ENCODE measurements at places on chromosomes 13 and 19.

DNA sequence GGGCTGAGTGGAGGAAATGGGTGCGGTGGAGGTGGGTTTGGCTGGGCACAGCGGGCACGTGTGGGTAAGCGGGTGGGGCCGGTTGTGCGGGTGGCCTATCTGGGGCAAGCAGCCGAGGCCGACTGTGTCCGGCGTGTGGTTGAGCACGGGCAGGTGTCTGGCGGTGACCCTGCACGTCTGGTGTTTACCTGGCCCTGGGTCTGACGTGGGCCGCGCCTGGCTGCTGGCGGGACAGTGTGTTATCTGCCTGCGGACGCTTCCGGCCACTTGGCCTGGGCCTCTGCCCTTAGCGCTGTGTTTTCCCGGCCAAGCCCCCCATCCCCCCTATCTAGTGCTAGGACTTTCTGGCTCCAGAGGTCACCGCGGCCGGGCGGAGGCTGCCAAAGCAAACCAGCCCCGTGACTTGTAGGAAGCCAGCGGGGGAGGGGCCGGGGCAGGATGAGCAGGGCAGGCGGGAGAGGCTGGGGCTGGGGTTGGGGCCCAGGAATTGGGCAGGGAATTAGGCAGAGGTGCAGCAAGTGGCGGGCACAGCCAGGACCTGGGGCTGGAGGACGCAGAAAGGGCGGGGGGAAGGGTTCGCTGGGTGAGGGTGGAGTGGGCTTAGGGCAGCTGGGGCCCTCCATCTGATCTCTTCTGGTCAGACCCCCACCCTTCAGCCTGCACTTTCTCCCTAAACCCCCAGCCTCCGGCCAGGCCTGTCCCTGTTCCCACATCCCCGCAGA lies 534 bp upstream of the HPN start:
- no peak for DNase-seq

GRCh38 chr13:110125613-110126272 lies 181.2 kb downstream of the COL4A1 start:
- DNase-seq: no peak

- DNase-seq: no peak
These were observed 13.5 kb downstream of the DPF1 start for GRCh38 chr19:38210458-38210987.

DNA sequence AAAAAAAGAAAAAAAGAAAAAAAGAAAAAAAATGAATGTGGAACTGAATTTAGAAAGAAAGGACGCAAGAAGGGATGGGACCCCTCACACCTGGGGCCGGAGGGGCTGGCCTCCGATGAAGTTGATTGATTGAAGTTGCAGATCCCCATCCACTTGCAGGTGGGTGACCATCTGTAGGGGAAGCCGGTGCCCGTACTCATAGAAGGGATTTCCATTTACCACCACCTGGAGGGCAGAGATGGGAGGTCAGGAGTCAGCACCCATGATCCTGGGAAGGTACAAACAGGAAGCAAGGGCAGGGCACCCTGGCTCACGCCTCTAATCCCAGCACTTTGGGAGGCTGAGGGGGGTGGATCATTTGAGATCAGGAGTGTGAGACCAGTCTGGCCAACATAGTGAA lies 6.4 kb downstream of the LGALS4 start:
- DNase-seq: no peak

GRCh38 chr19:32404213-32404932 lies 1.2 kb upstream of the DPY19L3 start:
- peak; percentile 16 for DNase-seq

DNA sequence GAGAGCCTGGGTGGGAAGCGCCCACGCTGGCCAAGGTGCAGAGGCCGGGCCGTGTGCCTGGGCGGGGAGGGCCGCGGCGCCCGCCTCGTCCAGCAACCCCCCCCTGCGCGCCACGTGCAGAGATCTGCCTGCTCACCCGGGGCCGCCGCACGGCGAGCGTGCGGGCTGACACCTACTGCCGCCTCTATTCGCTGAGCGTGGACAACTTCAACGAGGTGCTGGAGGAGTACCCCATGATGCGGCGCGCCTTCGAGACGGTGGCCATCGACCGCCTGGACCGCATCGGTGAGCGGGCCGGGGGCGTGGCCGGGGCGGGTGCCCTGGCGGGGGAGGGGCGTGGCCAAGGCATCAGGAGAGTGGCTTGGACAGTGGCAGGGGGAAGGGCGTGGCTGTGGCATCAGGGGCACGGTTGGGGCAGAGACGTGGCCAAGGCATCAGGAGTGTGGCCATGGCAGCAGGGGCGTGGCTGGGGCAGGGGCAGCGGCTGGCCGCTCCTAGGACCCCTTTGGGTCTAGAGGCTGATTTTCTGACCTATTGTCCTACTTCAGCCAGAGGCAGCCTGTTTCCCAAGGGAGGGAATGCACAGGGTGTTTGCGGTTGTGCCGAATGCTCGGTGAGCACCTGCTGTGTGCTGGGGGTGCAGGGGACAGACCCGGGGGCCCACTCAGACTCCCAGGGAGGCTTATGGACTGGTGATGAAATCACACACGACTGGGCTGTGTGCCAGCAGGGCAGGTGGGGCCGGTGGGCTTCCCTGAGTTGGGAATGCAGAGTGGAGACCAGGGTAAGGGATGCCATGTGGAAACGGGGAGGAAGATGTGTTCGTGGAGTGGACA lies 19.4 kb downstream of the POLRMT start:
- no peak for DNase-seq

DNA sequence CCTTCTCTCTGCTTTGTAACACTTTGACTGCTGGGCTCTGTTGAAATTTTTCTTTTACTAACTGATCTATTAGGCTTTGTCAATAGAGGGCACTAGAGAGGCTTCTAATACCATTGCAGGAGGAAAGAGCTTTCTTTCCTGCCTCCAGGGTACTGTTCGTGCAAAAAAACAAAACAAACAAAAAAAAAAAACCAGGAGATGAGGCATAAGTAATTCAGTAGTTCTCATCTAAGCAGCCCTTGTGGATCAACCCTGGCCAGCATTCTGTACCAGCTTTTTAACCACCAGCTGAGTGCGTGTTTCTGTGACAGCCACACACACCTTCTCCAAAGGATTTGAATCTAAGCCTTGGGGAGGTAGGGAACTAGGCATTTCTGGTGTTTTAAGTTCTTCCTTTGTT lies 1707.6 kb upstream of the SLC10A2 start:
- peak; percentile 57 for DNase-seq

DNA sequence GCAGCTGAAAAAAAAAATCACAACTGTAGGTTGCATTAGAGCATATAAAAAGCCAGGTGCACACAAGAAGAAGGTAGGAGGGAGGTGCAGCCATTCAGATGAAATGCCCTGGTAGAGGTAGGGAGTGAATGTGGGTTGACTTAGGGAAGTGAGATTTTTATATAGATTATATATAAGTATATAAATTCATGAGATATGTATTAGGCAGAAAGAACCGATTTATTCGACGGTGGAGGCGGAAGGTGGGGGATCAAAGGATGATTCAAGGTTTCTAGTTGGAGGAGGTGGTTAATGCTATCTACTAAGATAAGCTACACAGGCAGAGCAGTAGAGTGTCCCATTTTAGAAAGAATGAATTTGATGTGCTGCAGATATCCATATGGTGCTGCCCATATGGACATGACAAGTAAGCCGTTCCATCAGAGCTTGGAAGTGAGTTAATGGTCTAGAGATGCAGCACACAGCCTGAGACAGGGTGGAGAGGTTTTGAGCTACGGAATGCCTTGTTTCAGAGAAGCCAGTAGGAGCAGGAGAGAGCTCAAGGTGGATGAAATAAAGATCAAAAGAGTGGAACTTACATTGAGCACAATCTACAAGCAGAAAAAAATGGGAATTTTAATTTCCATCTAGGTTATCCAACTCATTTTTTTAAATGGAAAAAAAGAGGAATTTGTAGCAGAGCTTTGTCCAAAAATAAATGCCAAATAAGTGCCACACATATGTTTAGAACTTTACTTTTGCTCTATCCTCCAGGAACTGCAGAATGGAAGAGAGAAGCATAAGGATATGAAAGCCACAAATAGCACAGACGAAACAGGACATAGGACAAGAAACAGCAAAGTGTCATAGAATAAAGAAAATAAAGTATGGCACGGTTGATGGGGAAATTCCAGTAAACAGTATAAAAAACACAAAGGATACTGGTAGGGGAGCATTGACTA lies 177.3 kb downstream of the PCDH9 start:
- DNase-seq: no peak

DNA sequence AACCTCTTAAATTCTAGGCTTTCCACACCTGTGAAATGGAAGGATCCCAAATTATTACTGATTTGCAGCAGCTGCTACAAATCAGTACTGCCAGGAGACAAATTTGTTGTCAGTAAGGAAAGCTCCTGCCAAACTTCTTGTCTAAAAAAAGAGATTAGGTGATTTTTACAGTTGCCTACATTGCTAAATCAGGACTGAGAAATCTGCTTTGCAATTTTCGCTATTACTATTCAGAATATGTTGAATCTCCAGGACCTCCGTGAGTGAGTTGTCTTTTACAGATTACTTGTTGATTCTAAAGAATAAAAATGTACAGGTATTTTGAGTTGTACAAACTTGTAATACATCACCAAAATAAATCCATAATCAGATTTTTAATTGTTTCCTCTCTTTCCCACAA lies 1815.9 kb downstream of the PCDH9 start:
- no peak for DNase-seq

DNA sequence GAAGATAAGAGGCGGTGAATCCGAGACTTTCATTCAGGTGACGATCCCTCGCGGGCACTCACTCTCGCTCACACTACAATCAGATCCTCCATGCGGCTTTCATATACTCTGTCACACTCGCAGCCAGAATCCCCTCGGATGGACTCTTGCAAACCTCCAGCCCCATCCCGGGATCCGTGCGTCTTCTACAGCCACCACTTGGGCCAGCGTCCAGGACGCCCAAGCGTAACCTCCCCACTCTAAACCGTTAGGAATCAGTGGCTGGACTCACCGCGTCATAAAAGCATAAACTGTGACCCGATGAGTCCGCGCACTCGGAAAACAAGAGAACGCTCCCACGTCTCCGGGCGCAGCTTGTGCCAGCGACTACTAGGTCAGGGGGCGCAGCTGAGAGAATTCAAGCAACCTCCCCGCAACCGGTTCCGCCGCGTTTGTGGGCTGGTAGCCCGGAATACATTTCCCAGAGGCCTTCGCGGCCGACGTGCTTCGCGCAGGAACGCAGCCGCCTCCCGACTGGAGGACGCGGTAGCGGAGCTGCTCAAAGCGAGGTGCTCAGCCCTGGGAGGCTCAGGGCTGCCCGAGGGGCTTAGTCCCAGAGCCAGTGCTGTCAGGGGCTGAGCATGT lies 27.6 kb downstream of the ZNF607 start:
- peak; percentile 70 for DNase-seq

GRCh38 chr19:17855280-17856152 lies 4.2 kb upstream of the RPL18A start:
- no peak for DNase-seq

DNA sequence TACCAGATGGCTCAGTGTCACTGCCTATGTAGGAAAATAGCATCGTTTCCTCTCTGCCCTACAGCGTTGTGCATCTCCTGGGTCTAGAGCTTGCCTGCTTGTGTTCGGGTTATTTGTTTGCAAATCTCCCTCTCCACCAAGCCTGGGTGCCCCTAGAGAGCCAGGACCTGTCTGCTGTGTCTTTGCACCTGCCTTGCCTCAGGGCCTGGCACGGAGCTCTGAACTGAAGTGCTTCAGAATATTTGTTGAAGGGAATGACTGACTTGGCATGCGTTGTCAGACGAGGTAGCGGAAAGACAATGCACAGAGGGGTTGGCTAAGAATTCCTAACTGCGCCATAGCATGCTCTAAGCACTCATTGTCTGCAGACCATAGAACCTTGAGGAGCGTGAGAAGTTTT lies 263.4 kb downstream of the FGF9 start:
- no peak for DNase-seq
